ENCODE measurements at places on chromosomes 5 and 9.

GRCh38 chr5:173567548-173567947 is 48.9 kb downstream of the BOD1 start:
- DNase-seq, result no peak

DNA sequence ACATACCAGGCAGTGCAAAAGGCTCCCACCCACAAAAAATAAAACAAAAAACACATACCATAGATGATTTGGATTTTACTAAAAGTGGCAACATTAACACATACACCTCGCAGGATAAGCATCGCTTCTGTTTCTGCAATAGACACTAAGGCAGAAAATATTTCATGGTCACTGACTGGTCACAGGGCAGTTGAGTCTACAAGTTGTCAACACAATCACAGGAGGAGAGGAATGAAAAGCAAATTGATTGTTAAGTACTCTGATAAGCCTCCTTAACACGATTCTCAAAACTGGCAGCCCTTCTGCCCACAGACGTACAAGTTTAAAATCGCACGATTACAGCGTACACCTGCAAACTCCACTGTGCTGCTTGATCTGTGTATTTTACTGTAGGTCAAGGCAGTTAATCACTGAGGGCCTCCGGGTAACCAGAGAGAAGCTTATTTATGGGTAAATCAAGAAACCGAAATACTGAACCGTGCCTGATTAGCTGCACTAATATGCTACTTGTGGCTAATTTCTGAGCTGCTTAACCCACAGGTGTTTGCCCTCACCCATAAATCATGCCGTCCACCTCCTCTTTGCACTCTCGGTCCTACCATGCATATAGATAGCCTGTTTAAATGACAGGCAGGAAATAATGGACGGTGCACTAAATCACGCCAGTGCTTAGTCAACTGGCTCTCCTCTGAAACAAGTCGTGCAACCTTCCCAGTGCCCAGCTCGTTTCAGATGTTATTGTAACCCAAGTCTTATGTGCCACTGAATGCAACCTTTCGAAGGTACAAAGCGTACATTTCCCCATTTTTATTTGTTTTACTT is 659.4 kb upstream of the ADAMTS16 start:
- DNase-seq, result no peak

GRCh38 chr9:97853844-97854695 is 1.0 kb downstream of the FOXE1 start:
- no peak for DNase-seq

DNA sequence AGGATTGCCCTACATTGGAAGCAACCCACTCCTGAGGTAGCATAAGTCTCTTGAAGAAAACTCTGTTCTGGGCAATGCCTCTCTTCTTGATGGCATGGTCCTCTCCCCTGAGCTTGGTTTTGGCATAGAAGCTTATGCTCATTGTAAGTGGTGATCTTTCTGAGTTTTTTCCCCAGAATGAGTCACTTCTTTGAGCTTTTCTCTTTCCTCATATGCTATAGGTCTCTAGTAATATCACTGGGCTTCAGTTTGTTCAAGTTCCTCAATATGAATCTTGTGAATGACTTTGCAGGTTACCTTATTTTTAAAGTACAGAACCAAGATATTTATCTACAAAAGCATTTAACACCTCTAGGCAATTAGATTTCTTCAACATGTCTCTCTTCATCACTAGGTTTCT is 76.5 kb upstream of the ATG10 start:
- DNase-seq, result no peak

GRCh38 chr5:81363093-81363871 is 30.7 kb downstream of the ACOT12 start:
- DNase-seq, result no peak

- DNase-seq, result no peak
Observed at GRCh38 chr5:14272548-14273205, 129.5 kb downstream of the TRIO start.

DNA sequence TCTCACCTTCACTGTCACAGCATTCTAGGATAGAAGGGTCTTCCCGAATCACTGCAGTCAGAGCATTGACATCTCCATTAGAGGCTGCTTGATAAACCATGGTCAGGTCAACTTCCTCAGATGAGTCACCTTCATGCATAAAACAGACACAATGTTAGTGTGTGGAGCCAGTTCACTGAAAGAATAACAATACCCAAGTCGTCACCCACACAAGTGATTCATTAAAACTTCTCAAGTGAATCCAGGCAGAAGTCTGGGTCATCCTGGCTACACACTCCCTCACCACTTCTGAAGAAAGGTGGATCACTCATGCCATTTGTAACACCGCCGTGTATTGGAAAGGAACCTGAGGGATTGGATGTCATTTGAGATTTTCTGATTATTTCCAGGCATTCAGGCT is 49.6 kb downstream of the ANKRD55 start:
- no peak for DNase-seq

- no peak for DNase-seq
Observed at GRCh38 chr9:109423877-109424276, 74.2 kb downstream of the PTPN3 start.

GRCh38 chr5:79464695-79465332 is 49.1 kb downstream of the HOMER1 start:
- DNase-seq, result peak; percentile 27

GRCh38 chr9:106277966-106278365 is 583.6 kb downstream of the TMEM38B start:
- DNase-seq, result no peak

- DNase-seq, result no peak
Observed at GRCh38 chr5:99460701-99461100, 531.9 kb upstream of the CHD1 start.

- no peak for DNase-seq
Observed at GRCh38 chr9:109329638-109330258, 8.9 kb upstream of the EPB41L4B start.

DNA sequence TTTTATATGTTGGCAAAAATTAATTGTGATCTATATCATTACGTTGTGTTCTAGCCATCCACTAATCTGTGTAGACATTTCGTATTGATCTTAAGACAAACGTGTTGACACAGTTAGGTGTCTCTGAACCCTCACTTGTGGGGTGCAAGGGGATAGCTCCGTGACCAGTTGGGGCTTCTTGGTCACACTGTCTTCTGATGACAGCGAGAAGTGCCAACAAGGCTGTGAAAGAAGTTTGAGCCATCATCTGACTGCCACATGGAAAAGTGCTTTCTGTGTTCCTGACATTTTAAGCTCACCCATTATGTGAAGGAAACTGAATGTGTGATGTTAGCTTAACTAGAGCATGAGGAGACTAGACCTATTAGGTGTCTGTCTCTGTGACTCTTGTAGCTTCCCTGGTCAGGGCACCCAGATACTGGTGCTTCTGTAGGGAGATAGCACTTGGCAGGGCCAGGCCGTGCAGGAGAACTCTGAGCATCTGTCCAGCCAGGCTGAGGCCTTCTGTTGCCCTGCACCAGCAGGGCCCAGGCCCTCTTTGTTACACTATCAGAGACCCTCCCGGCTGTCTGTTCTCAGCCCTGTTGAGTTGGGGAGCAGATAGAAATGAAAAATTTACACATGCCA is 52.8 kb upstream of the PHF2 start:
- no peak for DNase-seq

DNA sequence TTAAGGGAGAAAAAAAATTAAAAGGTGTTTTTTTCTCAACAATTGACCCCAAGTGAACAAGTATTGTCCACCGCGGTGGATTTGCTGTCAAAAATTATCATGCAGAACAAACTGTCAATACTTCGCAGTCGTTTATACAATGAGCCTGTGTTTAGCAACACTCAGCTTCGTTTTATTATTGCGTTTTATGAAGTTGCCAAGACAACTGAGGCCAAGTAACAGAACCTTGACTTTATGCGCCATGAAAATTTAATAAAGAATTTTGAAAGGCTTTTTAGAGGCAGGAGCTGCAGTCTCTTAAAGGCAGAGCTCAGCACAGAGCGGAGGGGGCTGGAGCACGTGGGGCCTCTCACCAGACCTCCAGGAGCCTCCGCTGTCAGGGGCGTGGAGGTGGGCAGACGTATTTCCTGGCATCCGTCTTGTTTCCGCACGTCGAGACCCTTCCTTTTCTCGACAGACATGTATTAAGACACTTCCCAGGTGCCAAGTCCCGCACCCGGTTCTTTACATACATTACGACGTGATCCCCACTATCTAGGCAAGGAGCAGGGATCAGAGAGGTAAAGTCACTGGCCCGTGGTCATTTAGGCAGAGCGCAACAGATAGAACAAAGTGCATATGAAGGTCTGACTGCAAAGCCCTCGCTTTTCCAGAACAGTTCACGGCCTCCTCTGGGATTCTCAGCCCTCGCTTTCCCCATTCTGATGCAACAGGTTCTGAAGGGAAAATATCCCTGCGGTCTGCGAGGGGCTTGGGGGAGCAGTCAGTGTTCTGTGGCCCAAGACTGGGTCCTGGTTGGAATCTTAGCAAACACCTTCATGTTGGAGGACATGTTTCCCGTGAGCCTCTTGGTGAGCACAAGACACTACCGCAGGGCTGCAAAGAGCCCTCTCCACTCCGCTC is 164.4 kb downstream of the DAB2IP start:
- no peak for DNase-seq

- DNase-seq, result no peak
Observed at GRCh38 chr5:153562189-153562588, 71.7 kb downstream of the GRIA1 start.

DNA sequence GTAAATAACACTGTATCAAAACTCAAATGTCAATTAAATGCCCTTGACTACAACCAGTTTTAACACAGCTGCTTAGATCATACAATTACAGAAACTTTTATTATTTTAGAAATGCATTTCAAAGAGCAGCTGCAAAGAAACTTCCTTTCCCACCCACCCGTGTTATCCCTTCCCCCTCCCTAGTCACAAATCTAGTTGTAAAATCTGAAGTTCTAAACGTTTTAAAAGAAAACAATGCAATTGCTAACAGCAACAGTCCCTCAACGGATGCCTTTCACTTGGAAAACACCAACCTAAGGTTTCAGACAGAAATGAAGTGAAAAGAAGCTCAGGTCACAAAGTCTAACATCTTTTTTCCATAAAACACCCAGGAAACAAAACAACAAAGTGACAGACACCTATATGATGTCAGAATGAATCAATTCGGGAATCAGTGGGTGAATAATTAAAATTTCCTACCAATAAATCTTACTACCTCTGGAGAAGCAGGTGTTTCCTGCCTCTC is 100.3 kb downstream of the FBXW11 start:
- DNase-seq, result no peak

DNA sequence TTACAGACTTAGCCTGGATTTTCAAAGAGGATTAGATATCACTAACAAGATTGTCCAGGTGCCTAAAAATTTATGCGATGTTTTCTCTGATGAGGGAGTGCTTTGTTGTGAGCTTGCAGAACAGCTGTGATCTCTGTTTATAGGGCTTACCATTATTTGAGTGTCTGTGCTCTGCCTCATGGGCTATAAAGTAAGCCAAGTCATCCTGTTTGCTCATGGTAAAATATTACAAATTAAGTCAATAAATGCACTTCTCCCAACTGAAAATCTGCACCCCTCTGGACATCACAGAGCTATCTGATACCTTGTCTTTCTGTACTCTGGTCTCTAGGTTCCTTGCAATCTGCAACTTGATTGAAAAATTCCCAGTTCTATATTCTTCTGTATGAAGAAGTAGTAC is 293.4 kb upstream of the ACTBL2 start:
- no peak for DNase-seq

DNA sequence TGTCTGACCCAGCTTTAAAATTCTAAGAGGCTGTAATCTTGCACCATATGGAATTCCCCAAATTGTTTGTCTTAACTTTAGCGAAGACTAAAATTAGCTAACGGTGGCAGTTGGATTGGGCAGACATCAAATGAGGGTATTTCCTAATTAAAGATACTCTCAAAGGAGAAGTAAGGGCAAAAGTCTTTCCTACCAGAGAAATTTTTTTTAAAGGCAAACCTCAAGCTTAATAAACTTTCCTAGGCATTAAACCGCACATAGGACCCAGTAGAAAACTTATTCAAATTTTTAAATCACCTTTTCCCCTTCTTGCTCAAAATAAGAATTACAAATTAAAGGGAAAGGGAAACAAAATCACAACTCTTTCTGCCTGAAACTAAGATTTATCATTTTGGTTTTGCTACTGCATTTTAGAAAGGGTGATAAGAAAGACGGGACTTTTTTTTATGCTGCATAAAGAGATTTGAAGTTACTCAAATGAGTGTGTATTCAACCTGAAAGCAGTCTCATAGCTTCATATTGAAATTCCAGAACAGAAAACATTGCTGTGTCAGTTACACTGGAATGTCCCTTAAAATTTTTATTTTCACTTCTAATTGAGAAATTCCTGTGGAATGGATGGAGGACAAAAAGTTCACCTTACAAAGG is 189.1 kb upstream of the PTGER4 start:
- no peak for DNase-seq

GRCh38 chr5:123207852-123208251 is 118.8 kb downstream of the PRDM6 start:
- no peak for DNase-seq

GRCh38 chr5:112625689-112626438 is 111.8 kb upstream of the APC start:
- no peak for DNase-seq

DNA sequence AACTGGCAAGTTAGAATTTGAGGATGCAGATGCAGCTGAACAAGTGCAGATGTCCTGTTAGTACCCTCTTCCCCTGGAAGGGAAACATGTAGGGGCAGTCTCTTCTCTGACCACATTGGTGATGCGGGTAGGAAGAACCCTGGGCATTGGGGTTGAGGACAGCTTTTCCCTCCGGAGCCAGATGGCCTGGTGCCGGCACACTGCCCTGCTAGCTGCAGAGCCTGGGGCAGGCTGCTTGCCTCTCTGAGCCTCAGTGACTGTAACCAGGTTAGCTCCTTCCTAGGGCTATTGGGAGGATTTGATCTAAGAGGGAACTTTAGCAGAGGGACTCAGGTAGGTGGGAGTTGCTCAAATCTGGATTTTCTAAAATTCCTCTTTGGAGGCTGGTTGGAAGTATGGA is 148.4 kb downstream of the HSPA4 start:
- DNase-seq, result no peak

DNA sequence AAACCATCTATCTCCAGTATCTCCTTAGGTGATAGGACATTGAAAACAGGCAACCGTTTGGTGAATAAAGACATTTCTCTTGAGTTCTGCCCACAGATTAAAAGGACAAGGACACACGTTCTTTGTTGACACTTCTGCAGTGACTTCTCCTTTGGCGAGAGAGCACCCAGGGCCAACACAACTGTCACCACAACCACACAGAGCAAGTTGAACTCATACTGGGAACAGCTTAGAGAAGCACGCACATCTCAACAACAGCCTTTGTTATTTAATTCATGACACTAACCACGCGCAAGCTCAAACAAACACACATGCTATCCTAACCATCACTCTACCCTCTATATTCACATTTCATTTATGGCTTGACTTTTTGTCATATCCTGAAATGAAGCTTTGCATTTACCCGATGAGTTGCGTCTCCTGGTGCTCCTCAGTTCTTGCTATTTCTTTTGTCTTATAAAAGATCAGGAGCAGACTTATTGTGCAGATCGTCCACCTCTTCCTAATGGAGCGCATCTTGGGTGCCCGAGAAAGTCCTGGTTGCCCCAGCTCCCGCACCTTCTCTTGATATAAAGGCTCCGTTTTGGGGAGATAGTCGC is 543 bp downstream of the ST8SIA4 start:
- DNase-seq, result no peak

- DNase-seq, result no peak
Observed at GRCh38 chr9:126945682-126946081, 31.1 kb downstream of the RALGPS1 start.
